ENCODE measurements at places on chromosomes 4 and X.

DNA sequence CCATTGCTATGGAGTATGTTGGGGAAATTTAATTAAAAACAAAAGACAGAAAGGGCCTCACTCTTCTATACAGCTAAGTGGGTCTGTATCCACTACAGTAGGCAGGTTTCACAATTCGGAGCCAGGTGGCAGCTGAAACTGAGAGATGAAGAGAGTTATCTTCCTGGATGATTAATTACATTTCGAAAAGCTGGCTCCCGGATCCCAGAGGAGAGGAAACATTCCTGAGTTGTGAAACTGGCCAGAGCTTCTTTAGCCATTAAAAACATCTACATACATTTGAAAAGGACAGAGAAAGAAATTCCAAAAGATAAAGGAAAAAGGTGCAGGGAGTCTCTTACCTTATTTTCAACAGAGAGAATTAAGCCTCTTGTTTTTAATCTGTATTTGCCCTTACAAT lies 15.5 kb upstream of the PDZD4 start:
- DNase-seq = no peak

DNA sequence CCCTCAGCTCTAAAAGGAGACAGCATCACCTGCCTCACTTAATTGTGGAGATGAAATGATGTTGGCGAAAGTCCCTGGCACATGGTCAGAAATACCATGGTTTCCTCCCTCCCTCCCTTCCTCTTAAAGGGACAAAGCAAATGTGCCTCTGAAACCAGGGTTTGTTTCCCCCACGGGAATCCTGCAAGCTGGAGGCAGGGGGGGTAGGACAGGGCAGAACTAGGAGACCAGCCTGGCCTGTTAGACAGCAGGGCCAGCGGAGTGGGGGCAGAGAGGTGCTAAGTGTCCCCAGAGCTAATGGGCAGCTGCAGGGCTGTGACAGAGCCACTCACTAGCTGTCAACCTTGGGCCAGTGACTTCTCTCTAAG lies 5.7 kb downstream of the RTL5 start:
- DNase-seq = no peak

- DNase-seq = no peak
Observed at GRCh38 chr4:94827481-94828110, 69.8 kb downstream of the BMPR1B start.

DNA sequence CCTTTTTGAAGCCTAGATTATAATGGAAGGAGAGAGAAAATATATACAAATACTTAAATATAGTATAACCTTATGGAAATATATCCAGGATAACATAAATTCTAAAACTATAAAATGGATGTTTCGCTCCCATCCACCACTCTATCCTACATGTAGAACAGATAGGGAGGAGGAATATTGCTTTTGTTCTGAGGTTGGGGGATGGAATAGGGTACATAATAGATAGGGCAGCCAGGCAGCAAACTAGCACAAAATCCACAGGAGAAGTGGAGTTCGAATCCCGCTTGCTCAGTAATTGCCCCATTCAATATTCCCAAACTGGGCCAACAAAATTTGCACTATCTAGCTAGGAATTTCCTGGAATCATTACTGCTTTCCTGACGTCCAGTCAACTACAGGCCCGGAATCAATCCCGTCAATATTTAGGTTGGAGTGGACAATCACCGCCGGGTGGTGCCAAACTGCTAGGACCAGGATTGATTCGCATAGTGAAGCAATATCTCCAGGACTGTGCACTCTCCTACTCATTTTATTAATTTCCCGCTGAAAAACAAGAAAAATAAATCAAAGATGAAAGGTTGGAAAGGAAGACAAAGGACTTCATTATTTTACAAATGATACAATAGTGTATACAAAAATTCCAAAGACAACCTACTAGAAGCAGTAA lies 40.4 kb upstream of the PAPSS1 start:
- no peak for DNase-seq

- DNase-seq = no peak
Observed at GRCh38 chr4:119946359-119946758, 120.3 kb downstream of the MAD2L1 start.

DNA sequence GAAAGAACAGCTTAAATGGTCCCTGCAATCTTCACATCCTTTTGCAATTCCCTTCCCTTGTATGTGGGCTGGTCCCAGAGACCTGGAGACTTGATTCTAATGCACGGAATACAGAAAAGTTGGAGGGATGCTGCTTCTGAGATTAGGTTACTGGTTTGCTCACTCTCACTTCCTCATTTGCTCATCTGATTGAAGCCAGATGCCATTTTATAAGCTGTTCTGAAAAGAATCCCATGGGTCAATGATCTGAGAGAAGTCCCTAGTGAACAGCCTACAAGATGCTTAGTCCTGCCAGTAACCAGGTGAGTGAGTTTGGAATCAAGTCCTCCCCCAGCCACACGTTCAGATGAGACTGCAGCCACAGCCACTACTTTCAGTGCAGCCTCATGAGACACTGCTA lies 35.9 kb downstream of the MAGEA1 start:
- no peak for DNase-seq

GRCh38 chrX:107677909-107678308 lies 49.6 kb downstream of the PRPS1 start:
- no peak for DNase-seq

Data from hematopoietic multipotent progenitor cell treated with erythropoietin and hydrocortisone succinate and interleukin-3 and kit ligand, for 15 days (in vitro differentiated cells).